ENCODE measurements at places on chromosomes 7 and 10.
A peak's percentile ranks its signal among the peaks of the same experiment; 100 is the strongest.

DNA sequence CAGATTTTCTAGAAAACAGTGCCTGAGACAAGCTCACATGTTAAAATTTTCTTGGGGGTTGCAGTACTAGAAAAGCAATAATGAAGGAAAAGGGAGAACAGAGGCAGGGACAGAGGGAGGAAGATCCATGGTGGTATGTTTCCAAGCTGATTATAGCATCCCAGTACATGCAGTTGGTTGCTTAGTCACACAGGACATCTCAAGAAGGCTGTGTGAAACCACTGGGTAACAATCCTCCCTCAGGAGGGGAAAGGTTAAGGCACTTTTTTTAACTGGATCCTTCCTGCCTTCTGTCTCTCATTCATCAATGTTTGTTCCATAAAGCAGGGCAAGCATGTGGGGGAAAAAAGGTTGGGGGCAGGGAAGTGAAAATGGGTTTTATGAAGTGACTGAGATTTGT, 6.1 kb upstream of the IMMP2L start:
- no peak for DNase-seq

- no peak for DNase-seq
These were observed 40.1 kb downstream of the ARHGAP21 start for GRCh38 chr10:24683554-24683953.

DNA sequence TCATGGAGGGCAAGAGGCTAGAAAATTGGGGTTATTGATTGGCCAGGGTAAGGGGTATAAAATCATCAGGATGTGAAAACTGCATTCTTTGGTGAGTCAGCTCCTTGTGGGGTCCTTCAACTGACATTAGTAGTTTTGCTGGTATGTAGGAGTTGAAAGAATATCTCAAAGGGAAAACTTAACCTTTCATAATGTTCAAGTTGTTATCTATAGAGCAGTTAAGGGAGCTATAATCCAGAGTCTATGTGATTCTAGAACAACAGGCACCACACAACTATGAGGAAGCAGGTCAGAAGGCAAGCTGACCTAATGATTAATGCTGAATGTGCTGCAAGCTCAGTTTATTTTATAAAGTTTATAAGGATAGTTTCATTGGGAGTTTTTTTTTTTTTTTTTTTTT, 13.7 kb downstream of the PRPS1L1 start:
- no peak for DNase-seq

- DNase-seq, result no peak
These were observed 12.0 kb upstream of the RASSF4 start for GRCh38 chr10:44947371-44948152.

DNA sequence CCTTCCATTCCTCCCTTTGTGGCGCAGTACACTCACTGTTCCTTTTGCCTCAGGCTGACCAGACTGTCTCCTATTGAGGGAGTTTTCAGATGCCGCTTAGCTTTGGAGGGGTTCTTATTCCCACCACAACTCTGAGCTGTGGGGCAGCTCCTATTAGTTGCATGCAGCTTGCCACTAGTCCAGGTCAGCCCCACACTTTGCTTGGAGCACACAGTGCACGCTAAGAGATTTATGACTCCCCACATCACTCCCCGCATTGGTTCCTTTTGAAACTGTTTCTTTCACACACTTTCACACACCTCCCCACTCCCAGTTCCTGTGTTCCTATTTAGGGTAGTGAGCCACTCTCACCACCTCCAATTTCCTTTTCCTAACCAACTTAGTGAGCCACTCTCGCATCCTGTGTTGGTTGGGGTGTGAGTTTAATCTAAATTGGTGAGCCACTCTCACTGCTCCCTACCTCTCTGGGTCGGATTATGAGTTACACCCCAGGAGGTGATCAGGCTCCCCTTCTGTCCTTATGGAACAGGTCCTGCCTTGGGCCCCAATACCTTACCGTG, 10.4 kb upstream of the ZNF485 start:
- peak; percentile 52 for DNase-seq

DNA sequence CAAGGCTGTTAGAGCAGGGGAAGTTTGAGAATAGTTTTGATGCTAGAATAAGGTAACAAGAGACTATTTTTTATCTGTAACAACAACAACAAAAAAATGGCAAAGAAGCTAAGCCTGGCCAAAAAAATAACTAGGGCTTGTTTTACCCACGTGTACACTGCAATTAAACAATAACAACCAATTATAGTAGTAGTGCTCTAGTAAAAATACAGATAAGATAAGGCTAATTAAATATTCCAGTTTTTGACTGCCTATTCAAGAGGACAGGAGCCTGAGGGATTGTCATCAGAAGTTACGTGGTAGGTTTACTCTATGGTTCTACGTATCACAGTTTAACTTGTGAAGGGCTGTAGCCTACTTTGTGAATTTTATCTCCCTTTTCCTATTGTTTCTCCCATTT, 29.2 kb downstream of the PCGF5 start:
- DNase-seq, result no peak

GRCh38 chr7:157016352-157017041, 6.0 kb upstream of the MNX1 start:
- DNase-seq, result no peak

GRCh38 chr7:91345449-91345848, 81.2 kb downstream of the FZD1 start:
- DNase-seq, result no peak

DNA sequence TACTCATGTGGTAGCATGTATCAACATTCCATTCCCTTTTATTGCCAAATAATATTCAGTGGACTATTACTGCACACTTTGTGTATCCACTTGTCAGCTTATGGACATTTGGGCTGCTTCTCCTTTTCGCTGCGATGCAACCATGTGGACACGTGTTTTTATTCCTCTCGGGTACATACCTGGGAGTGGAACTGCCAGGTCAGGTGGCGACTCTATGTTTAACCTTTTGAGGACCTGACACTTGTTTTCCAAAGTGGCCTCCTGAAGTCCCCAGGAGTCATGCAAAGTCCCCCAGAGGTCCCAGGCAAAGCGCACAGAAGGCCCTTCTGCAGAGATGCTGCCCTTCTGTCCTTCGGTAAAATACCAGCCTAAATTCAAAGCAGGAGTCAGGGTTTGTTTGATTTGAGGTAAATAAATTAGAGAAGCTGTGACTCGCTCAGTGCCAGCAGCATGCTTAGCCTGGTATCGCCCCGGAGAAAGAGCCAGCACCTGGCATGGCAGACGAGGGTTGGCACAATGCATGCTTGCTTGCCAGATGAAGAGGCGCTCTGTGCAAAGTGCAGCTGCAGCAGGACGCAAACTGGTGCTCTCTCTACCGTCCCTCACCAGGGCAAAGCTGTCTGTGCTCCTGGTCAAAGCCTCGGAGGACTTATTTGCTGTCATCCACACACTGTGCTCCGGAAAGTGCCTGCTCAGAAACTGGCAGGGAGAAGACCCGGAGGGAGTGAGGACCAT, 37.8 kb downstream of the HIPK2 start:
- DNase-seq, result no peak

DNA sequence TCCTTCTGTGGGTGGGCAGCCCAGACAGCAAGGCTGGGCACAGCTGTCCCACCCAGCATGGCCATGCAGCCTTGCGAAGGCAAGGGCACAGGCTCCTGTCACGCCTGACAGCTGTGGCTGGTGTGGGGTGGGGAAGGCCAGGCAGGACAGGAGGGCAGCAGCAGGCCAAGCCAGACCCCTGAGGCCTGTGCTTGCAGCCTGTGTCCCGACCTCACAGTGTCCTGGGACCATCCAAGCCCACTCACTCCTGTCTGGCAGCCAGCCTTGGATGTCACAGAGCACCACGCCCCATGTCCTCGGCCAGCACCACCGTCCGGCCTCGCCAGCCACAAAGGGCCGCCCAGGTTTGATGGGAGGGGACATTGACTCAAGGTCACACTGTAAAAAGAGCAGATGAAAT, 85.5 kb upstream of the LRRC4 start:
- no peak for DNase-seq

GRCh38 chr7:157682064-157682945, 345.5 kb downstream of the DNAJB6 start:
- DNase-seq, result no peak

GRCh38 chr7:99402854-99403253, 5.5 kb downstream of the PDAP1 start:
- no peak for DNase-seq

- DNase-seq, result no peak
These were observed 88.9 kb downstream of the C1GALT1 start for GRCh38 chr7:7271094-7271874.

DNA sequence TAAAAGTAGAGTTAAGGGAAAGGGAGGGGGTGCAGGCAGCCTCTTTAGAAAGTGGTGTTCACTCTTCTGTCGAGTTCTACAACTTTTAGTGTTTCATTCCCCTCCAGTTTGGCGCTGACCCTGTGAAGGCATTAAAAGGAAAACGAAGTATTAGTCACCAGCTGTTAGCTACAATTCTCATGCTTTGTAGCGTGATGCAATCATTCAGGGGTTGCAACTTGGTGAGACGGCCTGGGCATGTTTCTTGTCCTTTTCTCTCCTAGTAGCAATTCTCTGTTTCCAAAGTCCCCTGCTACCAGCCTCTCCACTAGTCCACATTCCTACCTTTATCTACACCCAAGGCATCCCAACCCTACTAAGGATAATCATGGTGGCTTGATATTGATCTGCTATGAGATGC, 33.7 kb upstream of the DGKI start:
- DNase-seq, result no peak

DNA sequence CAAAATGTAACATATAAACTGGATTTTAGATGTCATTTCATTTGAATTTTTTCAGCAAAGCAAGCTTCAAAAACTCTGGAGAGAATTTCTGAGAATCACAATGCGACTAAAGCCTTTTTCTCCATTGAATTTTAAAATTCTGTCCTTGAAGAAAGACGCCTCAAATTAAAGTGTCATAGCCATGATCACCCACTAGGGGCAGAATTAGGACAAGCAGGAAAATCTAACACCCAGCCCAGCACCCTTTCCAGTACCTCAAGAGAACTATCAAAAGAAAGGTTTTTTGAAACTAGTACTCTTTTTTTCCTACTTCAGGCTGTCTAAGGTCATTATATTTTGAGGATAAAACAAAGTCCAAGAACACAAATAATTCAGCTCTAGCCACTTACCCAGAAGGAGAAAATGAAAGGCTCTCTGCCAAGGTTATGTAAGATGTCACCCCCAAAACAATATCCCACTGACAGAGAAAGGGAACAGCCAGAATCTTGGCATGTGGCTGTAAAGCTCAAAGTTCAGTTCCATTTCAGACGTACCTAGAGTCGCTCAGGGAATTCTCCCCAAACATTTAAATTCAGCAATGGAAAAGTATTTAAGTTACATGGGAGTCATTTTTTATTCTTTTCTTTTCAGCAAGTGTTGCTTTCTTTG, 299.4 kb downstream of the SNX13 start:
- no peak for DNase-seq

GRCh38 chr7:100013328-100013676, 2.1 kb upstream of the ZKSCAN1 start:
- no peak for DNase-seq

DNA sequence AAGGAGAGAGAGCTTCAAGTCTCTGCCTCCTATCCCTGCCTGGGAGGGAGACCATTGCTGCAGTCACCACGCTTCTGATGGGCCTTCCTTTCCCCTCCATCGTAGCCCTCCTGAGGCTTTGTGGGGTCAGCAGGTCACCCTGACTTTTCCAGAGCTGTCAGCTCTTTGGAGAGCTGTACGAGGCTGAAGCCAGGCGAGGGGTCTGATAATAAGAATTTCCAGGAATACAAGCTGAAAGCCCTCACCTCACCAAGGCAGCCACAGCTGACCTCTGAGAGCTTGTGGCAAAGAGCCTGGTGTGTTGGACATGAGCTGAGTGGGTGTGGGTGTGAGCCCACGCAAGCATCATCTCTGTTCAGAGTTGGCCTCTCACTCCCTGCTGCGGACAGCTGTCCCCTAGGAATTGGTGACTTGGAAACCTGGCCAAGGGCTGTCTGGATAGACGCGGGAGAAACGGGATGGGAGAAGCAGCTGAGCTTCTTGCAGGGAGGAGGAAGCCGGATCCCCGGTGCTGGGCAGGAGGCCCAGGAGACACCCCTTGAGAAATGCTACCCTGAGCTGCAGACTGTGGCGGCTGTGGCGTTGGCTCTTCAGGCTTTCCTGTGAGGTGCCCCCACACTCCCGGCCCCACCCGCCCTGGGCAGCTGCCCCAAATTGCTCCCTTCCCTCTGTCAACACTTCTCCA, 122.1 kb upstream of the BTBD16 start:
- DNase-seq, result no peak

- DNase-seq, result no peak
These were observed 20.6 kb downstream of the PAPOLB start for GRCh38 chr7:4841007-4841784.

GRCh38 chr7:20892776-20893175, 106.1 kb upstream of the SP8 start:
- DNase-seq, result no peak

DNA sequence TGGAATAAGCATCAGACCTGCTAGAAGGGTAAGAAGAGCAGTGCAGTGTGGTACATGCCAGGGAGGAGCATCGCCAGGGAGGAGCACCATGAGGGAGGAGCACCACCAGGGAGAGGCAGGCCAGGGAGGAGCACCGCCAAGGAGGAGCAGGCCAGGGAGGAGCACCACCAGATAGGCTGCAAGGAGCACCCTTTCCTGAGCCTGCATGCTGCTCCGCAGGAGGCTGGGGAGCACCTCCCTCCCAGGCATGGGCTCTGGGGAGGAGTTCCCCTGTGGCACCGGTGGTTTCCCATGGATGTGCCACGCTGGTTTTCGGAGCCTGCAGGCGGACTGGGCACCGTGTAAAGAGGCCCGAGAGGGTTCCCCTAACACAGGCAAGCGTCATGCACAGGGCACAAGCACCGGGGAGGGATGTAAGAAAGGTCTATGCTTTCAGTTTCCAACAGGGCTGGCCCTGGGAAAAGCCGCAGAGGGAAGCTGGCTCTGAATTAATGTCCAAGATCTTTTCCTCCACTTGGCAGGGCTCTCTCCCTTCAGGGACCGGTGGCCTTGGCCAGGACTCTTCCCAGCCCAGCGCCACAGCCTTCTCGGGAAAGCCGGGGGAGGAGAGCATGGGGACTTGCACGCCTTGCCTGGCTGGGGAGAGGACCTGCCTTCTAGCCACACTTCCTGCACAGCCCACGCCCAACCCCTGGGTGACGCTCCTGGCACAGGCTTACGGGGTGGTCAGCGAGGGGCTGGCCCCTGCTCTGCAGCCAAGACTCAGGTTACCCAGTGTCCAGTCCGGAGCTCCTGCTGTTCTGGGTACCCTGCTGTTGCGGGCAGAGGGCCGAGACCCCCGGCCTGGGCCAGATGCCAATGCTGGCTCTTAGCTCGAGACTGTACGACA, 11.5 kb upstream of the GPER1 start:
- DNase-seq, result no peak

All from immature natural killer cell (primary cell).